HAP-1 (cell line): ENCODE measurements at places on chromosomes 5 and 9.

GRCh38 chr9:93677641-93678136, 101.3 kb downstream of the PHF2 start:
- DNase-seq, result no peak

GRCh38 chr5:509611-510185, 14.6 kb downstream of the SLC9A3 start:
- DNase-seq, result no peak

GRCh38 chr5:135467871-135468485, 15.8 kb upstream of the TIFAB start:
- no peak for DNase-seq

- DNase-seq, result no peak
Measured at GRCh38 chr5:143674469-143674786, 137.5 kb upstream of the HMHB1 start.

DNA sequence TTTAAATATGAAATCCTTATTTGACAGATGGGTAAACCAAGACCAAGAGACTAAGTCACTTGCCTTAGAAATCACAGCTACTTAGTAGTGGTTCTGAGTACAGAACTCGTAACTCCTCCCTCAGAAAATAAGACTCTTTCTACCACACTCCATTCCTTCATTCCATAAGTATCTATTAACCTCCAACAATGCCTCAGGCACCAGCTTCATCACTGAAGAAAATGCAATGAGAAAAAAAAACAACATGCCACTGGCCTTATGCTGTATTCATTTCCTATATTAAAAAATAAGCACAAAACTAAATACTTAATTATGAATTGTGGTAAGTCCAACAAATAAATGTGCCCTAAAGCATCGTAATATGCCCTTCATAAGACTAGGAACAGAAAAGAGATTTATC, 13.5 kb upstream of the FREM1 start:
- no peak for DNase-seq

GRCh38 chr5:26763215-26763614, 275.2 kb downstream of the CDH9 start:
- DNase-seq, result no peak

DNA sequence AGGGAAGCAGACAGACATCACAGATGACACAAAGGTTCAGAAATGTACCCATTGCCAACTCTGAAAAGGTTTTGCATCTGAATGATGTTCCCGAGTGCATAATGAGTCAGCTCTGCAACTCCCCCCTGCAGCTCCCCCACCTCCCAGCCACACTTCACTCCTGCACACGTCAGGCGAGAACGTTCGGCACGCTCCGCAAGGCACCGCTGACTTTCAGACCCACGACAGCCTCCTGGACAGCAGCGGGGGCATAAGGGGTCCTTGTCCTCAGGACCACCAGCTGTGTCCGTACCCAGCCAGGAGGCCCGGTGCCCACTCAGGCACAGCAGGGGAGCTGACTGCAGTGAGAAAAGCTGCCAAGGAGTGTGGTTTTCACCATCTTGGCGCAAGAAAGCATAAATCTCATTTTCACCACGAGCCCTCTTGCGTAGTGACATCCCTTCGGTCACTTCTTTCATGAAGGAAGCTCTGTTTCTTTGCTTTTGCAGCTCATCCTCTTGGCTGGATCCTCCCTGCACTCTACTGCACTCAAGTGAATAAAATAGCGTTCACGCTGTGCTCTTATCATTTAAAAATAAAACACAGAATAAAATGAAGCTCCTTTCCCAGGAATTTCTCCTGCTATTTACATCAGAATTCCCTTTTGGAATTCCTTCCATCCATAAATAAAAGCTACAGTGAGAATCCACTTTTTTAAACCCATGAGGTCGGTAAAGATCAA, 9.9 kb downstream of the GFPT2 start:
- DNase-seq, result peak; percentile 57

GRCh38 chr5:109163336-109163735, 246.4 kb downstream of the PJA2 start:
- no peak for DNase-seq

DNA sequence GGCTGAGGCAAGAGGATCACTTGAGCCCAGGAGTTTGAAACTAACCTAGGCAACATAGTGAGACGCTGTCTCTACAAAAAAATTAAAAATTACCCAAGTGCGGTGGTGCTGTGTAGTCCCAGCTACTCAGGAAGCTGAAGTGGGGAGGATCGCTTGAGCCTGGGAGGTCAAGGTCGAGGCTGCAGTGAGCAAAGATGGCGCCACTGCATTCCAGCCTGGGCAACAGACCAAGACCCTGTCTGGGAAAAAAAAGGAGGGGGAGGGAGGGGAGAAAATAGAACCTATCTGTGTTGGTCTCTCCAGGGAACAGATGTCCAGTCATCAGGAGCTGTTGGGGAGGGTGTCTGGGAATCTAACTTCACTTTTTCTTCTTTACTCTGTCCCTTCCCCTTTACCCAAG, 24.3 kb downstream of the MAT2B start:
- DNase-seq, result no peak

DNA sequence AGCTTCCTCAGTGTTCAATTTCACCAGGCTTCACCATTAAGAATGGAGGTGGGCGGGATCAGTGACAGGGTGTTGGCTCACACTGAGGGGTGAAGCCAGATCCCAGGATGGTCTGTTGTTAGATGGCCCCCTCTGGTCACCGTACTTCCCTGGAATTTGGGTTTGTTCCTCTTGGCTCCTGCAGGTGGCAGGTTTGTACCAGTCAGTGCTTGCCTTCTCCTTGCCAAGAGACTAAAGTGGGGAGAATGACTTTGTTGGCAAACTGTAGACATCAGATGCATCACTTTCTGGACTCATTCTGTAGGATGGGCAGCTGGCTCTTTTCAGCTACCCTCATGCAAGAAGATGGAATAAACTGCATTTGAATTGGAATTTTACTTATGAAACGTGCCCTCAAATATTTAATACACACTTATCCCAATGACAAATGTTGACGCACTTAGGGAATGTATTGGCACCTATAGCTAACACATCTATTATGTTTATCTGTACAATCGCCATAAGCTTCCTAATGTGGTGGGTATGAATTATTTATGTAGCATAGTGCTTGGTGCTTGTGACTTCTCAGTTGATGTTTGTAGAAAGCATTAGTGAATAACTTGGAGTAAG, 31.4 kb upstream of the ANKRD55 start:
- peak; percentile 57 for DNase-seq

DNA sequence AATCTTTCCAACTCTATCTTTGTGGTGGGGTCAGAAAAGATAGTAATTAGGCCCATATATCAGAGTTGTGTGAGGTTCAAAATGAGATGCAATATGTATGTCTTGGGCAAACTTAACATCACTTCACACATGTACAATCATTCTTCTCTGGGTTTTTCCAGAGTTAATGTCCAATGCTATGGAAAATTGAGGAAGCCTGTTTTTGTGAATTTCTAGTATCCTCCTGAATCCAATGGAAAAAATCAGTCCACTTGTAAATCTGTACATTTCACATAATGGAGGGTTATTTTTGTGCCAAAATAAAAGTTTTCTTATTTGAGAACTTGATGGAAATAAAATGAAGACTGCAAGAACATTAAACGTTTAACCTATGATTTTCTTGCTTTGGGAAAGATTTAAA, 155.6 kb upstream of the SEMA6A start:
- no peak for DNase-seq

GRCh38 chr5:169424670-169425378, 123.9 kb upstream of the SLIT3 start:
- peak; percentile 34 for DNase-seq

DNA sequence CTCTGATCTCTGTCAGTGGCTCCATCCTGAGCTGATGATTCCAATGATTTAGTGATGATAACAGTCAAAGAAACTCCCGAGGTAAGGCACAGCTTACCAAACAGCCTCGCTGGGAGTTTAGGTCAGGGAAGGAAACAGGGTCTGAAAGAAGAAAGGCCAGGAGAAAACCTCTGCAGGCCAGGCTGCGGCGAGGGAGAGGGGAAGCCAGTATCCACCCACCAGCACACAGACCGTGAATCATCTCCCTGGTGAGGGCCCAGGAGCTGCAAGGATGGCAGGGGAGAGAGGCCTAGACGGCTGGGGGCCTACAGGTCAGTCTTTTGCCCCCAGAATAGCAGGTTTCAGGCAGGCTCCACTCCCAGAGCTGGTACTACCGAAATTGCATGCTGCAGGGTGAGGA, 590.5 kb downstream of the CCDC171 start:
- no peak for DNase-seq

GRCh38 chr9:115442054-115442453, 324.1 kb upstream of the TNC start:
- DNase-seq, result no peak

DNA sequence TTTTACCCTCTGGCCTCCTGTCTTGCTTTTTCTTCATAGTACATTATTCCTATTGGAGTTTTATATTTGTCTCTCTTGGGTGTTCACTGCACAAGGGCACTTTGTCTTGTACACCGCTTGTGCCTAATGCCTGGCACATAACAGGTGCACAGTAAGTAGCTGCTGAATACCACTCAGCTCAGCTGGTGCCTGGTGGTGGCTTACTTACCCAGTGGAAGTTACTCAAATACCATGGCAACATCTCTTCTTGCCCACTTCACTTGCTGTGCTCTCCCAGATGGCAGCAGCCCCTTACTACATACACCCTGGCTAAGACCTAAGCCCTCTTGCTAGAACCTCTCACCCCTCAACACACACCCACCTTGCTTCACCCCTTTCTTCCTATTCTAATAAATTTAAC, 11.3 kb upstream of the SKP1 start:
- DNase-seq, result no peak

DNA sequence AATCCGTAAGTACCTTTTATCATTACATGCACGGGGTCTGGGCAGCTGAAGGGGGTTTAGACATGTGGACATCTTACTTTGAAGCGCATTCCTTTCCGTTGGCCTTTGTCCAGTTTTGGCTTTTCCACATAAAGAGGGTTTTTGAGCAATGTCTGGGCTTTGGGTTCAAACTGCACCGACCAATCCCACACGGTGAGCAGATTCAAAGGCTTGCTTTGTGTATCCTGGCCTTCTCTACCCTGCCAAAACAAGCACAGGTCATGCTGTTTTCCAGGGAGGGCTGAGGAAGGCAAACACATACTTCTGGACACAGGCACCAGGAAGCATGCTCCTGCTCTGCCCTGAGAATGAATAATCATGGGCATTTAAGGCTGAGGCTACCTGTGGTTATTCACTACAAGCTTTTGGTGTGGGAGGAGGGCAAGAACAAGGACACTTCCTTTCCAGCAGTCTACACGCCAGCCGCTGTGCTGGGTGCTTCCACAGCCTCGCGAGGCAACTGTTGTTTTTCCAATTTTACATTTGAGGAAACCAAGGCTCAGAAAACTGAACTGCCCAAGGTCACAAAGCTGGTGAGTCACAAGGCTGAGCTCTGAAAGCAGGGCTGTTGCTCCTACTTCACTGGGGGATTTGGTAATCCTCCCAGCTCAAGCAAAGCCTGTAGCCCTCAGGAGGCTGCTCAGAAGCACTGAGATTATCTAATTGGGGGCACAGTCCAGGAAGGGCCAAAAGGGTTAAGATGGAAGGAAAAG, 59.8 kb upstream of the GOLPH3 start:
- no peak for DNase-seq

DNA sequence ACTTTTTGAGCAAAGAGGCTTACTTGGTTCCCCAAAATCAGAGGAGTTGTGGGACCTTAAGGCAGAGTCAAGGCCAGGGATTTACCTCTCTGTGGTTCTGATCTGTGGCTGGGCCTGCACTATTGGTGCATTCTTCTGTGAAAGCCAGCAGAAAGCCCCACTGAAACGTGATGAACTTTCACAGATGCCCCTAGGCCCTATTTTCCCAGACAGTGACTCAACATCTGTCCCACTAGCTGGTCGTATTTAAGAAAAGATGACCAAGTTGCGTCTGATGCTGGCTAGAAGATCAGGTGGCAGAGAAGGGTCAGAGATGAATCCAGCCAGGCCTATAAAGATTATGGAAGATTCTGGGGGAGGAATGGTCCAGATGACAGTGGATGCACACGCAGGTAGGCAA, 153.1 kb downstream of the ACTL7B start:
- no peak for DNase-seq

GRCh38 chr5:16673241-16674201, 56.7 kb upstream of the RETREG1 start:
- no peak for DNase-seq

DNA sequence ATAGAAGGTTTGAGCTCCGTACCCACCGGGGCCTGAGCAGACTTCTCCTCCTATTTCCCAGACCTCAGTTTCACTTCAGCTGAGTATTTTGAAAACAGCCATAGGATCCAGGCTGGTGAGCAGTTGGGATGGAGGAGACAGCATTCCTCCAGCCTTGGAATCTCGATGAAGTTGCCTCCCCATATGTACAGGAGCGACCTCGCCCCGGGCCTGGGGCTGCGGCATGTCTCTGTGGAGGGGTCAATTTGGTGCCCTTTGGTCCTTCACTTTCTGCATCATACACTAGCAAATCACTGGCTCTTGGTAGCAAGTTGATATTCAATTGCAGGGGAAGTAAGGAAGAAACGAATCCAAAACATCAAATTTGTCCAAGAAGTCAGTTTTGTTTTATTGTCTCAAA, 402.0 kb upstream of the IRX4 start:
- no peak for DNase-seq

DNA sequence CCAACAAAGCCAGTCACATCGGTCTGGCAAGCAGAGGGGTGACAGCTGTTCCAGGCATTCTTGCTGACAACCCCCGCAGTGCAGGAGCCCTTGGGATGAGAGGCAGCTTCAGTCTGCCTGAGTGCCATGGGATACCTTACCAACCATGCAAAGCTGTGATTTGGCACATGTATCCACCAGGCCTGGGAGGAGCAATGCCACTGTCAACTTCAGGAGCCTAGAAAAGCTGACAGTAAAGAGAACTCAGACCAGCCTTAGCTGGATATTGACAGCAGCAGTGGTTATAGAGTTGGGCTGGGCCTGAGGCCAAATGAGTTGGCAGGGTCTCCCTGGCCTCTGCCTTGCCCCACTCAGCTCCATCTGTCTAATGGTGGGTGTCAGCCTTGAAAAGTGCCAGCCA, 10.1 kb upstream of the PLPPR1 start:
- no peak for DNase-seq

GRCh38 chr5:67344870-67345269, 148.3 kb upstream of the CD180 start:
- DNase-seq, result no peak

DNA sequence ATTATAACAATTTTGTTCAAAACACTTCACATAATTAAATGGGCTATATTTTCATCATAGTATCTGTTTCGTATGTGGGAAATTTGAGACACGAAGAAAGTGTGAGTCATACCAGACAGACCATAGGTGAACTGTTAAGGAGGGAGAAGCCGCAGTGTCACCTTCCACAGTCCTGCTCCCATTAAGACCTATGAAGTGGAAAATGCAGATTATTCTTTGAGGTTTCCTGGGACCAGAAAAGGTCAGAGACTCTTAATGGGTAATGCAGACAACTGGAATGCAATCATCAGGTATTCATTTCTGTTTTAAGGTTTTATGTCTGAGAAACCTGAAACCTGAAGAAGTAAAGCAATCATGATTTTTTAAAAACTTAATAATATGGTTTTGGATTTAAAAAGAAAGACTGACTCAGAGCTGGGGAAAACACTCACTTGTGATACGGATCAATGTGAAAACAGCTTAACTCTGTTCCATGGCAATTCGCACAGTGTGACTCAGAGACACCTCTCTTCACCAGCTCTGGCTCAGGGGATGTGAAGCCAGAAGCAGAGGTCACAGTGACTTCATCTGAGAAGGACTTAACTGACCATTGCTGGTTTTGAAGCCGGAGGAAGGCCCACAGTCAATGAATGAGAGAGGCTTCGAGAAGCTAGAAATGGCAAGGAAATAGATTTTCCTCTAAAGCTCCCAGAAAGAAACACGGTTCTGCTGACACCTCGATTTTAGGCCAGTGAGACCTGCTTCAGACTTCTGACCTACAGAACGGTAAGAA, 17.2 kb upstream of the GCNT1 start:
- no peak for DNase-seq
